ENCODE measurements at places on chromosomes 3 and 15. TPM values are rescaled to one million over a fixed set of nuclear protein-coding genes. Genes with fewer than 3 reads are reported as not detected.

- DNase-seq, result peak; percentile 8
Measured at GRCh38 chr3:116316771-116317170, 128.5 kb downstream of the LSAMP start.

DNA sequence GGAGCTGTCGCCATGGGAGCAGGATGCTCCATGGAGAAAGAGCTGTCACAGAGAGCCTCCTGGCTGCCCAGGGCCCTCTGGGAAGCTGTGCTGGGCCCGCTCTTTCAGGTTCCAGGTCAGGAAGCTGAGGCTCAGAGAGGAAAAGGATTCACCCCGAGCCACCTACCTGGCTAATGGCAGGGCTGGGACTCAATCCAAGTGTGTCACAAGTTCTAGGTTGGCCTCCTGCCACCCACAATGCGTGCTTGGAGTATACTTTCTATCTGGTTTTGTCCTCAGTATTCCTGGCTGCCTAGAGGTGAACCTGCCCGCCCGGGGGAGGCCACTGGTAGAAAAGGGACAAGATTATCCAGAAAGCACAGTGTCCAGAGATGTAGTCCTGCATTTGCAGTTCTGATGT, 23.6 kb downstream of the FAH start:
- no peak for DNase-seq

DNA sequence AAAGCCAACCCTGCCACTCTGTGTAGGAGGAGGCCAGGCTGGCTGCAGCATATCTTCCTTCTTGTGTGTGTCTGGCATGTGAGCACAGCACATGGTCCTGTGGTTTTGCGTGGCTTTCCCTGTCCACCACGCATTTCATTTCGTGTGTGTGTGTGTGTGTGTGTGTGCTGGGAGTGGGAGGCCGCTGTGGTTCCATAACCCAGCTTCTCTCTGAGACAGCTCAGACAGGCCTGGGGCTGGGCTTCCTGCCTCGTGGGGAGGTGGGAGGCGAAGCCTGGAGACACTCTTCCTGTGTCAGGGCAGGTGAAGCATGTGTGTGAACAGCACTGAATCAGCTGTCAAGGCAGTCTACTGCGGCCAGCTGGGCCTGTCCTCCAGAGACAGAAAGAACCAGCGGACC, 16.0 kb upstream of the MRPS22 start:
- DNase-seq, result no peak

Gene TGM4
- not detected for polyA plus RNA-seq
